ENCODE measurements at places on chromosomes 12 and 14.

GRCh38 chr12:118846416-118846815 is 134.9 kb upstream of the SRRM4 start:
- no peak for DNase-seq

DNA sequence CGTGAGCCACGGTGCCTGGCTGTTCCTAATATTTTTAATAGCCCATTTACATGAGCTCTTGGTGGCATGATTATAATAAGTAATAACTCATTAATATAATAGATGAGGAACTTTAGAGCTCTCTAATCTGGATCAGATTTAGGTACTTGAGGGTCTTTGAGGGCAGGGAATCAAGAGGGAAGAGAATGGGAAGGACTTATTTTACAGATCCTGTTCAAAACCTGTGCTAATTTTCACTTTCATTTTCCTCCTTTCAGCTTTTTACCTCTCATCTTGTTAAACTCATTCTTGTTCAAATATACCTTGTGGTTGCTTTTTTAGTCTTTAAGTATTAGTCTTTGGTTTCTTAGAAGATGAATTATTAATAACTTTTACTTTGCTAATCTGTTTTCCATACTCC is 5.6 kb downstream of the NECAP1 start:
- no peak for DNase-seq

DNA sequence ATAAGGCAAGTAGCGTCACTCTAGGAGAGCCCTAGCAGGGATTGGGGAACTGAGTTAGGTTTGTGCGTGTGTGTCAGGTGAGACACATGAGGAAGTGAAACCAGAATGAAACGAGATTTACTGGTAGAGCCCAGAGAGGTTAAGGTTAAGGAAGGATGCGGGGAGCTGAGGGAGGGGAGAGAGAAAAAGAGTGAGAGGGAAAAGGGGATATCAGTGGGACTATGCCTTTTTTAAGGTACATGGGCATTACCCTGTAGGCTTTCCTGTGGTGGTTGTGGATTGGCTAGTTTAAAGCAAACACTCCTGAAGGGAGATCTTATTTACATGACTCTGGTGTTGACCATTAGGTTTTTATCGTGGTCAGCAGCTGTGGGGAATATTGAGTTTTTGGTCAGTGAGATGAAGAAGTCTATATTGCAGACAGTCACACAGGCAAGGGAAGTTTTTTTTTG is 13.9 kb downstream of the ZDHHC17 start:
- no peak for DNase-seq

DNA sequence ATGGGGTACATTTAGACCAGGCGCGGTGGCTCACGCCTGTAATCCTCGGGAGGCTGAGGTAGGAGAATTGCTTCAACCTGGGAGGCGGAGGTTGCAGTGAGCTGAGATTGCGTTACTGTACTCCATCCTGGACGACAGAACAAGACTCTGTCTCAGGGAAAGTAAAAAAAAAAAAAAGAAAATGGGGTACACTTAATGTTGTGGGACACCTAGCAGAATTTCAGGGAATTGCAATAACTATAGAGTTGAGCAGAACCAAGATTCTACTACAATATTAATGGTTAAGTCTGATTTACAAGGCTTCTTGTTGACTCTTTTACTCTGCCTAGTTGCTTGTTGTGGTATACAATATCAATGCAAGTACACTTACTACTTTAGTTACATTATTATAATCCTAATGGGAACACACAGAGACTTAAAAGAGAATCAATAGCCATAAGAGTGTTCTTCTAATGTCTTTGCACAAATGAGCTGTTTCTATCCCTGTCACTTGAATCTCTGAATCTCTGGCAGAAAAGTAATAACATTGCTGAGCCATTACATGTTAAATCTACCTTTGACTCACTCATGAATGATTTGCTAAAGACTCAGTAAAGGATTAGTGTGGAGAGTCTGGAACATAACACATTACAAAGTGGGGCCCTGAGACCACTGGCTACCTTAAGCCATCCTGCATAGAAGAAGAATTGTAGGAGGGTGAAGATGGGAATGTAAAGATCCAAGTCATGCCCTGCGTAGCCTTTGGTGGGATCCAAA is 22.7 kb downstream of the BEST3 start:
- DNase-seq = no peak

GRCh38 chr14:76153919-76154318 is 2.2 kb downstream of the GPATCH2L start:
- no peak for DNase-seq

- DNase-seq = no peak
Measured at GRCh38 chr12:54384591-54385041, at the start of gene ZNF385A. Gene ZNF385A, minus strand, starts transcription at chr12:54384733. Its CDS starts 219 bp downstream, at chr12:54384514.
